ENCODE measurements at places on chromosomes 12 and 14. TPM values are rescaled to one million over a fixed set of nuclear protein-coding genes. Genes with fewer than 3 reads are reported as not detected.

DNA sequence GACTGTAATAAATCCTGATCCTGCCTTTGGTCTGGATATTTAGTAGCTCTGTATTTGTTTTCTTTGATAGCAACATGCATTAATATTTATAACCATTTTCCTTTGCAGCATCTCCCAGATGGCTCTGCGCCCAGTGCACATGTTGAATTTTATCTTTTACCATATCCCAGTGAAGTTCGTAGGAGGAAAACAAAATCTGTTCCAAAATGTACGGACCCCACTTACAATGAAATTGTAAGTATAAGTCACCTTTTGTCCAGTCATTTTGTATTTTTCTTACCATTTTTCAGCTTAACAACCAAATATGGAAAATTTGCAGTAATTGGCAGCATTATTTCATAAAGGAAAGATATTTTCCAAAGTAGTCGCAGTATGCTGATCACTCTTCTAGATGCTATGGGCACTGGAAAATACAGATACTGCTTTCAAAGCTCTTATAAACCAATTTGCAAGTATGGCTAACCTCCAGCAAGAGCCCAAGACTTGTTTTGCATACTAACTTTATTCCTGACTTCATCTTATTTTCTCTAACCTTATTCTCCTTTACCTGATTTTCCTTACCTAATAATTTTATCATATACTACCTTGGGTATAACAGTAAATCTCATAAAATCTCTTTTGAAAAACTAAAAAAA, 97.4 kb downstream of the PLCZ1 start:
- H3K36me3 ChIP-seq: no peaks in the 10 kb centered on the region
- no peak overlapping the region for H3K27ac ChIP-seq
- H3K27me3 ChIP-seq: no peaks in the 10 kb centered on the region
- peaks cover 4% of the 10 kb centered on the region for H3K4me1 ChIP-seq
- DNase-seq: no peak
- no peak overlapping the region for H3K4me3 ChIP-seq

DNA sequence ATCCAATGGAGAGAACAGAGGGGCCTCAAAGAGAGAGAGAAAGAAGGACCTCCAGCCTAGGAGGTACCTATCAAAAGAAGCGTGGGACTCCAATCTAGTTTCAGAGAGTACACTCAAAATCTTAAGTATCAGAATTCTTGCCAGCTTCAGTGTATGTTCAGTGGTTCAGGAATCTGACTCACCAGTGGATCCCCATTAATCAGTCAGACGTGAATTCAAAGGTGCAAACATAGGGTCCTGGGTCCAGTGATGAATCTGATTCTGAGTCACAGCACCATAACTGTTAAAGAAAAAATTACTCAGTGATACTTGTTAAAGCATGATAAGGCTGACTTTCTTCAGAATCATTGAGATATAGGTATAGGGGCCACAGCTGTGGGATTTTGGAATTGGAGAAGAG, 33.2 kb downstream of the ETNK1 start:
- peaks cover 47% of the 10 kb centered on the region for H3K36me3 ChIP-seq
- no peak overlapping the region for H3K4me3 ChIP-seq
- no peak overlapping the region for H3K27ac ChIP-seq
- no peaks in the 10 kb centered on the region for H3K27me3 ChIP-seq
- H3K4me1 ChIP-seq: no peaks in the 10 kb centered on the region

The CCDC175 gene
- not detected for total RNA-seq

DNA sequence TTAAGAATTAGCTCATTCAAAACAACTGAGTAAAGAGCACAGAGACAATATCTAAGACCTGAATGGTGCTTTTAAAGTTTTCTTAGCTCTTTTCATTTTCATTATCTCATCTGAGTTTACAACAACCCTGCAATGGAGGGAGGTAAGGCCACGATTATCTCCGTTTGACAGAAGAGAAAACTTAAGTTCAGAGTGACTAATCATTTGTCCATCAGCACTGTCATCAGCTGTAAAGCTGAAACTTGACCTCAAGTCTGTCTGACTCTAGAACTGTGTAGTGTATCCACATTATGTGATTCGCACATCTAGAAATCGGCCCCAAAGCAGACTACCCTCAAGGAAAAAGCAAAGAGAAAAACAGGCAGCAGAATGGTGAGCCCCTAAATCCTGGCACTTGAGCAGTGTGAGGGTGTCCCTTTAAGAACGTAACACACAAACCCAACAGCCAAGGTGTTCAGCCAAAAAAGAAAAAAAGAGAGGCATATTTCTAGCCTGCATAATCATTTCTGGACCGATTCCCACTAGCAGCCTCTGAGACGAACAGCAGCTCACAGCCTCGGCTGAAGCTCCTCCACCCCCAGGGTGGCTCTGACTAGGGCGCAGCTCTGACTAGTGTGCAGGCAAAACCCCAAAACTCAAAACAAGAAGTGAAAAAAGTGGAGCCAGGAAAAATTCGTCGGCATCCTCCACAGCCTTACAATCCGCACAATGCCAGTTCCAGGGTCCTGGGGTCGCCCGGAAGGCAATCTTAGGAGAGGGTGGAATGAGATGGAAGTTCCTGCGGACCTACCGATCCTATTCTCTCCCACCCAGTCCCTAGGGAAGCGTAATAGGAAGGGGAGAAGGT, 1.6 kb downstream of the STXBP6 start:
- peaks cover 71% of the 10 kb centered on the region for H3K27me3 ChIP-seq
- DNase-seq: peak; percentile 47
- H3K4me3 ChIP-seq: no peak overlapping the region
- no peaks in the 10 kb centered on the region for H3K36me3 ChIP-seq

The SLC5A8 gene
- total RNA-seq: not detected

The OR8S1 gene
- not detected for total RNA-seq

The FITM1 gene
- 0.82 TPM for total RNA-seq

DNA sequence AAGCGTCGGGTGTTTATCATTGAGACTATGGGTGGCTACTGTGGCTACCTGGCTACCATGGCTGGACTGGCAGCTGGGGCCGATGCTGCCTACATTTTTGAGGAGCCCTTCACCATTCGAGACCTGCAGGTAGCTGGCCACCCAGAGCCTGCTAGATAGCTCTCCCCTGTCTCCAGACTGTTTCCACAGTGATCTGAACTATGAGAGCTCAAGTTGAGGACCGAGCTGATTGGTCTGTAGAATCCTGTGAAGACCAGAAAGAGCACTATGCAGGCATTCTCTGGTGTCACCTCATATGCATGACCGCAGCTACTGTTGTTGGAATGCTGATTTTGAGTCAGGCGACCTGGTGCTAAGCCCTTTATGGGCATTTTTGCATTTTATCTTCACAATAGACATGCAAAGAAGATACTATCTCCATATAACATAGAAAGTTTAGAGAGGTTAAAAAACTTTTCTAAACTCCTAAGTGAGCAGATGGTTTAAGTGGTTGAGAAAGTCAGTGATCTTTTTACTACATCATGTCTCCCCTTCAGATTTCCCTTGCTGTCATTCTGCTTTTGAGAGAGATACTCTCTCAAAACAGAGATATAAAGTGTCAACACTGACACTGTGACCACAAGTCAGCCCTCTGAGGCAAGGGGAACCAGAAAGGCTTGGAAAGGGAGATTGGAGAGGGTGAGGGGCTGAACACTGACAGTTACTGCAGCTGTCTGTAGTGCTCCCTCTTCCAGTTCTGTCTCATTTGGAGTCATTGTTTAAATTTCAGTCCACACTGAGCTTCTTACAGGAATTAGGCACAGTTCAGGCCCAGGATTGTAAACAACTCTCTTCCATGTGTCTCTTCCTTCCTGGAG, 14.3 kb downstream of the ASB8 start:
- peak overlapping the region; percentile 37 for H3K4me3 ChIP-seq
- H3K27me3 ChIP-seq: peaks cover 3% of the 10 kb centered on the region
- no peak overlapping the region for H3K27ac ChIP-seq
- H3K36me3 ChIP-seq: peaks cover 84% of the 10 kb centered on the region

DNA sequence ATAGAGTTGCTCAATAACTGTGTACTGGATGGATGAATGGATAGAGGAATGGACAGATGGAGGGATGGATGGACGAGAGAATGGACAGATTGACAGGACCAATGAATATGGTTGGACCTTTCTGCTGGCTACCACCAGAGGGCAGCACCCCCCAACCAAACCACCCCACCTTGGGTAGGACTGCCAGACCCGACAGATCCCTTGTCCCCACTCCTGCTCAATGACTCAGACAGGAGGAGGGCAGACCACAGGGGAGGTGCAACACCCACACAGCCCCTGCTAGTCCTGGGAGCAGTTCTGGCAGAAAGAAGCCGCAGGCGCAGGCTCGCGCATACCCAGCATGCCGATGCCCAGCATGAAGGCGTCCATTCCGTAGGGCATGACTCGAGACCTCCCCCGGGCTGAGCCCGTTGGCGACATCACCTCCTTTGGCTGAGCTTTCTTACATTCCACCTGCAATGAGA, 12.4 kb downstream of the MSI1 start:
- peaks cover 83% of the 10 kb centered on the region for H3K36me3 ChIP-seq
- H3K4me1 ChIP-seq: peaks cover 6% of the 10 kb centered on the region
- peak overlapping the region; percentile 44 for H3K27ac ChIP-seq
- H3K27me3 ChIP-seq: no peaks in the 10 kb centered on the region

DNA sequence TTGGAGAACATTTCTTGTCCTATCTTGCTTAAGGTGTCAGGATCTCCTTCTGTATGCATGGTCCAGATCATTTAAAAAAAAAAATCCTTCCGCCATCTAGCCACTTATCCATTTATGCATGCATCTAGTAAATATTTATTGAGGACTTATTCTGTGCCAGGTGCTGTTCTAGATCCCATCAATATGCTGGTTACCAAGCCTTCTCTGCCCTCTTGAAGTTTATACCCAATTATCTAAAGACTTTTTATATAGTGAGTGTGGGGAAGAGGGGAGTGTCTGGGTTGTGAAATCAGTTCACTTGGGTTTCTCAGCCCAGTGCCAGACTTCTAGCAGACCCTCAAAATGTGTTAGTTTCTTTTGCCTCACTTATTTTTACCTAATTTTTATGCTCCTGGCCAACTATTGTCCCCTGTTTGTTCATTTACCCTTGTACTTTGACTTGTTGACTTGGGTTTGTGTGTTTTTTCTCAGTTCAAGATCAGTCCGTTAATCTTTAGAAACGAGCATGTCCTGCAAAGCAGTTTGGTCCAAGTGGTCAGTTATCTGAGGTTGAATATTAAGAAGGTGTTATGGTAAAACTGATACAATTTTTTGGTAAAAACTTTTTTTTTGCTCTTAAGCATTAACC, 488.9 kb downstream of the PCNX1 start:
- no peak overlapping the region for H3K4me3 ChIP-seq
- DNase-seq: no peak
- H3K36me3 ChIP-seq: no peaks in the 10 kb centered on the region
- H3K27me3 ChIP-seq: no peaks in the 10 kb centered on the region

The SERPINA9 gene
- total RNA-seq: not detected

- no peaks in the 10 kb centered on the region for H3K36me3 ChIP-seq
- no peaks in the 10 kb centered on the region for H3K4me1 ChIP-seq
- no peak overlapping the region for H3K27ac ChIP-seq
- no peak for DNase-seq
Measured at GRCh38 chr14:102537981-102538601, 28.5 kb upstream of the ANKRD9 start.

The CCDC85C gene
- total RNA-seq: 32.8 TPM

The LRTM2 gene
- total RNA-seq: not detected

- no peaks in the 10 kb centered on the region for H3K27me3 ChIP-seq
- H3K4me3 ChIP-seq: no peak overlapping the region
- no peak overlapping the region for H3K27ac ChIP-seq
- peak; percentile 53 for DNase-seq
- H3K4me1 ChIP-seq: no peaks in the 10 kb centered on the region
Measured at GRCh38 chr12:127235761-127236160, 1031.2 kb upstream of the TMEM132C start.

- H3K36me3 ChIP-seq: no peaks in the 10 kb centered on the region
- H3K4me1 ChIP-seq: no peaks in the 10 kb centered on the region
- no peak overlapping the region for H3K27ac ChIP-seq
Measured at GRCh38 chr14:88748288-88748687, 44.5 kb downstream of the EML5 start.

The TIMM9 gene
- 29.4 TPM for total RNA-seq

The UNC119B gene
- 52.8 TPM for total RNA-seq

DNA sequence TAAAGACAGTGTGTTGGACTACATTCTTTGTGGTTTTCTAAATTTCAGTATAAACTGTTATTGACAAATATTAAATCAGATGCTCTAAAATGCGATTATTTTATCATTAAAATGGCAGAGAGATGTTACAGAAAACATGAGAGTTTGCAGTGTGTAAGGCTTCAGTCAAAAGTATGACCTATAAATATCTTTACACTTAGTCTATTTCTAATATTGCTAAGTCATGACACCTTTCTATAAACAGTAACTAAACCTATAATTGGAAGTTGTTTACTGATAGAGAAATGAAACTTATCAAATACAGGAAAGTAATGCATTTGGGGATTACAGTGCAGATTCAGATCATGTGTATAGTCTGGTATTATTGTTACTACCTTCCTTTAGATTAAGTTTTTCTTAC, 68.9 kb upstream of the YARS2 start:
- no peak for DNase-seq
- no peak overlapping the region for H3K27ac ChIP-seq
- peaks cover 71% of the 10 kb centered on the region for H3K36me3 ChIP-seq
- H3K27me3 ChIP-seq: no peaks in the 10 kb centered on the region

- no peak for DNase-seq
- no peak overlapping the region for H3K4me3 ChIP-seq
- no peaks in the 10 kb centered on the region for H3K4me1 ChIP-seq
Measured at GRCh38 chr12:14314801-14315200, 50.7 kb upstream of the ATF7IP start.

The PALS1 gene
- 22.5 TPM for total RNA-seq

DNA sequence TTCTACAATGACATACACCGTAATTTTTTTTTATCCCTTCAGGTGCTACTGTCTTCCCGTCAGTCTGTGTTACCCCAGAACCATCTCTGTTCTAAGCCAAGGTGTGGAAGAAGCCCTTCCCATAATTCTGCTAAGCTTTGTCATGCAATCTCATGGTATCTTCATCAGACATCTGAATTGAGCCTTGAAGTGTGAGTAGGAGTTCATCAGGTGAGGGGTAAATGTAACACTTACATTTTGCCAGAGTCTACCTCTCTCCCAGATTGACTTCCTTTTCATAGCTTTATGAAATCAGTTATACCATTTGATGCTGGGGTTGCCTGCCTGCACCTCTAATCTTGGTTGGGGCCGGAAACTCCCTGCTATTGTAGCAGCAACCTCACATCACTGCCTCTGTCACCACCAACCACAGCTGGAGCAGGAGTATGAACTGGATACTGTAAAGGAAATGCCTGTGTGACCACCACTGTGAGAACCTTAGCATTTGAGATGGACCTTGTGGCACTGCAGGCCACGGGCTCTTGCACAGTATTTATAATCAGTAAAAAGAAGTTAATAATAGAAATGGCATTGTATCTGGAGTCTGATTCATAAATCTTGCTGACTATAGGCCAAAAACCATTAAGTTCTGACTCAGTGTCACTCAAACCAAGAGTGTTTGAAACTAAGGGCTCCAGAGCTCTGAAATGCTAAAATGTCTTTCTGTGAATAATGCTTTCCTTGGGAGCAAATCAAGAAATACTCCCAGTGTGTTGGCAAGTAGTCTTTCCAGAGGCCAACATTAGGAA, 58.7 kb upstream of the STK38L start:
- H3K4me3 ChIP-seq: no peak overlapping the region
- no peaks in the 10 kb centered on the region for H3K27me3 ChIP-seq
- H3K27ac ChIP-seq: no peak overlapping the region
- H3K36me3 ChIP-seq: no peaks in the 10 kb centered on the region
- no peaks in the 10 kb centered on the region for H3K4me1 ChIP-seq

- no peaks in the 10 kb centered on the region for H3K27me3 ChIP-seq
- no peaks in the 10 kb centered on the region for H3K4me1 ChIP-seq
- no peak overlapping the region for H3K27ac ChIP-seq
- no peaks in the 10 kb centered on the region for H3K36me3 ChIP-seq
Measured at GRCh38 chr14:87754520-87755223, 238.3 kb downstream of the GALC start.

- peaks cover 15% of the 10 kb centered on the region for H3K27me3 ChIP-seq
- peaks cover 6% of the 10 kb centered on the region for H3K36me3 ChIP-seq
- H3K27ac ChIP-seq: no peak overlapping the region
- no peak for DNase-seq
Measured at GRCh38 chr12:51390891-51391282, 319 bp downstream of the GALNT6 start.

Measured in endodermal cell (in vitro differentiated cells).